Stimulated activated CD4-positive, alpha-beta T cell treated with anti-CD3 and anti-CD28 coated beads, Interleukin-4, amount 100 ng/mL, for 1 hour (primary cell): ENCODE measurements at places on chromosomes 5 and 9.

DNA sequence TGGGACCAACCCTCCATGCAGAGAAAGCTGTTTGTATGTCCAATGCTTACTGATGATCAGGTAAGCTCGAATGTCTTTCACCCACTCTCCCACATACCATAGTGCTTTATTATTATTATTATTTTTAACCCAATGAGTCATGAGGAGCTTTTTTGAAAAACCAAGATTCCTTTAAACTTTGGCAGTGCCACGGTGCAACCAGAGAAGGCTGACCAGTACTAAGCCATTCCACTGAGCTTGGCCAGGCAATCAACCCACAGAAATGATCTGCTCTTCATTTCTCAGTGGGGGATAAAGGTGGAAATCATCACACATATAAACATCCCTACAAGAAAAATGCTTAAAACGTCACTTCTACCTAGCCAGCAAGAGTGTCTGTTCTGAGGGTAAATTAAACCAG is 35.5 kb downstream of the JAKMIP2 start:
- DNase-seq = no peak

- DNase-seq = no peak
These were observed 46.7 kb downstream of the GDNF start for GRCh38 chr5:37792975-37793631.

- no peak for DNase-seq
These were observed 65.3 kb downstream of the CFAP95 start for GRCh38 chr9:69885931-69886330.

- DNase-seq = no peak
These were observed 350.5 kb downstream of the MAN2A1 start for GRCh38 chr5:110040178-110040577.

DNA sequence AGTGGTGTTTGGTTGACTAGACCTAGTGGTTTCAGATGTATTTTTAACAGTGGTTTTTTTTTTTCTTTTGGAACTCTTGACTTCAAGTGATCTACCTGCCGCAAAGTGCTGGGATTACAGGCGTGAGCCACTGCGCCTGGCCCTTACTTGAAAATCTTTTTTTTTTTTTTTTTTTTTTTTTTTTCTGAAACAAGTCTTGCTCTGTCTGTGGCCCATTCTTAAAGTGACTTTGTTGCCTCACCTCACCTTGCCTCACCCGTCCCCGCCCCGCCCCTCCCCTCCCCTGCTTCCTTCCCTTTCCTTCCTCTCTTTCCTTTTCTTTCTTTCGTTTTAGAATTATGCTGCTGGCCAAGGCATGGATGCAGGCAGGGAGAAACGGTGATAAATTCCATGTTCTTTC is 26.0 kb downstream of the GPBP1 start:
- DNase-seq = no peak

- no peak for DNase-seq
These were observed 51.0 kb downstream of the FKTN start for GRCh38 chr9:105608721-105609598.

GRCh38 chr5:80686757-80687156 is 32.0 kb upstream of the DHFR start:
- no peak for DNase-seq

DNA sequence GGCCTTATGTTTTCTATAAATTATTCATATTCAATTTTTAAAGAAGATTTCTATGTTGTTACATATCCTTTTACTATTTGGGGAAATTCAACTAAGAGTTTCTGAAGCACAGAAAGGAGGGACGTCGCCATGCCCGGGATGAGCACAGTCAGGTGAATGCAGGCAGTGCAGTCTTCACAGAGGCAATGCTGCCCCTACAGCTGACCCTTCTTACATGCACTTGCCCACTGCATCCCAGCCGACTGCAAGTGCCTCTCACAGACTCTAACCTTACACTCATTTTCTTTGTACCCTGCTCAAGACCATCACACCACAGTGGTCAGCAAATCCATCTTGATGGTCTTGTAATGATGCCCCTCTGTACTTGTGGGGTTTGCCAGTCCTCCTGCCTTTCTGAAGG is 73.8 kb downstream of the SHC3 start:
- no peak for DNase-seq
